ENCODE measurements at places on chromosomes 6 and 20.
A peak's percentile ranks its signal among the peaks of the same experiment; 100 is the strongest.

- peak; percentile 45 for DNase-seq
These were observed at the start of gene BTN3A1 for GRCh38 chr6:26401987-26402658. Gene BTN3A1, plus strand, starts transcription at chr6:26402275. Its CDS starts 3,289 bp downstream, at chr6:26405564.

DNA sequence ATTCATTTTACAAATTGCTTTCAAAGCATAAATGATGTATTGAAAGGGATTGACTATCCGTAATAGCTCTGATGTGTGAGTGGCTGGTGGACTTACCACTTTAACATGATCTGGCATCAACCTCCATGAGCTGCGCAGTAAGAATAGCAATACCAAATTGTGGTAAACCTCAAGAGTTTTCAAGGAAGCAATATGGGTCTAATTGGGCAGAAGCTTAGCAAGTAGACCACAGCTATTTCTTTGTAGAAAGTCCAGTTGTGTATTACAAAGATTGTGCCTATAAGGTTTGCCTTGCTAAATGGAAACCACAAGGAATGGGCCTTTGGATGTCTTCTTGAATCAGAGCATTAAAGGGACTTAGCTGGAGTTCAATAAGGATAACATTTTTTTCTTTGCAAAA, 736.6 kb downstream of the KIF16B start:
- DNase-seq = no peak

DNA sequence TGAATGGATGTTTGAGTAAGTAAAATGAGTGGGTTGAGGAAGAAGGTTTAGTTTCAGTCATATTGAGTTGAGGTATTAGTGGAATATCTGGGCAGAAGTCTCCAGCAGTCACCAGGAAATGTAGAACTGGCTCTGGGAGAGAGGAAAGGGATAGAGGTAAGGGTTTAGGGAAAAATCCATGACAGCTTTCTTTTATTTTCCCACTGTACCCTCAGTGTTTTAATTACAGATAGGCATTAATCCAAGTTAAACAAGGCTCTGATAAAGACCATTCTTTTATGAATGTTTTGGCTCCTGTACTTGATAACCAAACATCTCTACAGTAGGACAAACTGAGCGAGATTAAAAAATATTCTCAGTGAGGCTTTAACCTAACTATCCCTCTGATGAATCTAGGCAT, 318.4 kb upstream of the SYNCRIP start:
- no peak for DNase-seq

- DNase-seq = no peak
These were observed 963 bp upstream of the RMND1 start for GRCh38 chr6:151452750-151453427.

- no peak for DNase-seq
These were observed 1.5 kb upstream of the ILRUN start for GRCh38 chr6:34697904-34698559.

- DNase-seq = no peak
These were observed 5.2 kb downstream of the VWA7 start for GRCh38 chr6:31771992-31772358.

GRCh38 chr6:41676431-41676830, 38.2 kb downstream of the MDFI start:
- DNase-seq = no peak

GRCh38 chr6:25953733-25954132, 8.9 kb upstream of the TRIM38 start:
- no peak for DNase-seq

- no peak for DNase-seq
These were observed 23.9 kb upstream of the MICB start for GRCh38 chr6:31473780-31474761.

DNA sequence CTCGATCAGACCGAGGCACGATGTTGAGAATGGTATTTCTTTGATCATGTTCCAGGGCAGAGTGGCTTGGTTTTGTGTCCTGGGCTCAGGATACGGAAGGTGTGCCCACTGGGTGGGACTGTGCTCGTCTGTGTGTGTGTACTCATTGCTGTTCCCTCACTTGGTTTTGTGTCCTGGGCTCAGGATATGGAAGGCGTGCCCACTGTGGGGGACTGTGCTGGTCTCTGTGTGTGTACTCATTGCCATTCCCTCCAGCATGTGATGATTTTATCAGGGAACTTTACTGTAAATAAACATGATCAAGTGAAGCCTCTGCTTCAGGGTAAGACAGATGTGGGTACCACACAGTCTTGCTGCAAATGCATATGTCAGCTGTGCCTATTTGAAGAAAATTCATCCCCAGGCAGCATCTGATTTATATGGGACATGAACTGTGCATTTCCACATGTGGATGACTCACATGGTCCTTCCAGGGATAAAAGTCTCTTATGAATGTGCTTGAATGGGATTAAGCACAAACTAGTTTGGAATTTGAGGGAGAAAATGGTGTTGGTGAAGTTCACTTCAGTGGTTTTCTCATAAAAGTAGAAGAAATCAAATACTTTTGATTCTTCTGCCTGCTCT, 274.3 kb downstream of the QKI start:
- DNase-seq = no peak

GRCh38 chr6:95614094-95614493, 36.8 kb downstream of the MANEA start:
- DNase-seq = no peak

DNA sequence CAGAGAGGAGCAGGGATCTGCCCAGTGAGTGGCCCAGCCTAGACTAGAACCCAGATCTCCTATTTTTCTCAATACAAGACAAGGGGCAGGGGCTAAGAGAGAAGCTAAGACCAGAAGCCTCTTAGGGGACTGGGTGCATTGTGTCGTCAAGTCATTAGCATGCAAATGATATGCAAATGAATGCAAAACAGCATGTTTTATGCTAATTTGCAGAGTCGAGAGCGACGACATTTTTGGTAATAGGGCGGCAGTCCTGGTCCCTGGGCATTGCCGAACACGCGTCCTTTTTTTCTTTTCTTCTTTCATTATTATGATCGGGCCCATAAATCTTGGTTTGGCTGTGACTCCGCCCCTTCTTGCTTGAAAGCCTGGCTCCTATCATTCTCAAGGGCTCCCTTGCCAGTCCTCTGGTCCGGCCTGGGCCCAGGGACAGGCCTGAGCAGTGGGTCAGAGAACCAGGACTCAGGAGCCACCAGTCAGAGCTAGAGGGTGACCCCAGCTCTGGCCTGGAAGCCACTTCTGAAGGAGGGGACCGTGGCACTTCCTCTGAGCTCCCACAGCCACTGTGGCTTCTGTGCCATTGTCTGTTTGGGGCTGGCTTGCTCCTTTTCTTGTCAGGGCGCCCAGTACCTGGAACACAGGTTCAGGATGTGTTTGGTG, 32.0 kb upstream of the SCRT2 start:
- no peak for DNase-seq

DNA sequence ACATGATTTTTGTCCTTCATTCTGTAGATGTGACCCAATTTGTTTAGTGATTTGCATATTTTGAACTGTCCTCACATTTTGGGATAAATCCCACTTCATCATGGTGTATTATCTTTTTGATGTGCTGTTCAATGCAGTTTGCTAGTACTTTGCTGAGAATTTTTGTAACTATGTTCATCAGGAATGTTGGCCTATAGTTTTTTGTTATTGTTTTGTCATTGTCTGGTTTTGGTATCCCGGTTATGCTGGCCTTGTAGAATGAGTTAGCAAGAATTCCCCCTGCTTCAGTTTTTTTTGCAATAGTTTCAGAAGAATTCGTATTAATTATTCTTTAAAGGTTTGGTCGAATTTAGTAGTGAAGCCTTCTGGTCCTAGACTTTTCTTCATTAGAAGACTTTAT, 11.9 kb downstream of the KIF25 start:
- DNase-seq = no peak

DNA sequence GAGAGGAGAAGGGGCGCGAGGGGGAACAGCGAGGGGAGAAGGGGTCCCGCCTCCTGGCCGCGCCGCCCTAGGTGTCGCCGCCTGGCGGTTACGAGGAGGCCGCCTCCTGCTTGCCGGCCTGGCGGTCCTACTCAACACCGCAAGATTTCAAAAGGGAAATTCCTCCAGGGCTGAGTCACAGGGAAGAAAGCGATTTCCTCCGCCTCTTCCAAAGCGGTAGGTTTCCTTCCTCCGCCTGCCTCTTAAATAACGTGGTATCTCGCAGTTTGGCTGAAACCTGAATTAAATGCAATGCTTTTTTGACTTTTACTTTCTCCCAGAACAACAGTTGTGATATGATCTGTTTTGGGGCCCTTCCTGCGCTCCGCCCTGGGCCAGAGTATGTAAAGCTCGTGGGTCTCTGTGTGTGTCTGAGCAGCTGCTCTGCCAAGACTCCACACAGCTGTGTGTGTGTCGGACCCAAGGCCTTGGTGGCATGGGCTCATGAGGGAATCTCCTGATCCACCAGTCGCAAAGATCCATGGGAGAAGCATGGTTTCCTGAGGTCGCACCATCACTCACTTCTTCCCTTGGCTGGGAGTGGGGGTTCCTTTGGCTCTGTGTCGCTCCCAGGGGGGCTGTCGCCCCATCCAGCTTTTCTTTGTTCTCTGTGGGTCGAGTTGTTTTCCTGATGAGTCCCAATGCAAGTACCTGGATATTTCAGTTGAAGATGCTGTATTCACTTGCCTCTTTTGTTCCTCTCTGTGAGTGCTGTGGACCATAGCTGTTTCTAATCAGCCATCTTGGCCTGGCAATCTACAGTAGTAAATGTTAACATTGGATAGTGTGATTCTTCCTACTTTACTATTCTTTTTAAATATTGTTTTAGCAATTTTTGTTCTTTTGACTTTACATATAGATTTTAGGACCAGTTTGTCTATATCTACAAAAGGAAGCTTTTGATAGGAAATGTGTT, 31.6 kb upstream of the NOTCH4 start:
- DNase-seq = peak; percentile 81

- peak; percentile 89 for DNase-seq
These were observed 2.1 kb upstream of the NRN1 start for GRCh38 chr6:6008648-6009421.

DNA sequence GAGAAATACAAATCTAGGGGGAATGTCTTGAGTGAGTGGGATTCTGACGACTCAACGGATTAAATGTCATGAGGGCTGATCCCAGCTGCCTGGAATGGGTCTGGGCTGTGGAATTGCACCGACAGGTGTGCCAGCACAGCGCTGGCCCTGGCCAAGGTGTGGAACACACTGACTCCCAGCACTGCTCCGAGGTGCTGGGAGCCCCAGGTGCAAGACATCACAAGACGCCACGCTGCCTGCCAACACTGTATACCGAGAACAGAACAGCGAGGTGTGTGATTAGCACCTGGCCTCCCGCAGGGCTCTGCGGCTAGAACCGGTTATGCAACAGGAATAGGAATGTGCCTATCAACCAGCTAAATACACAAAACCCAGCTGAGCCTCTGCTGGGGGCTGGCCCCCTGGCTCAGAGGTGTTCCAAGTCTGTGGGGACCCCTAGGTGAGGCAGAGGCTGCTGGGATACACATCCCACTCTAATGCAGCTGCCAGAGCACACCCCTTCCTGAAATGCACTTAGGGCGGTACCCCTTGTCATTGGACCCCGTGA, 24.8 kb upstream of the APMAP start:
- DNase-seq = no peak
